Stimulated activated CD8-positive, alpha-beta memory T cell treated with anti-CD3 and anti-CD28 coated beads, Interleukin-4, amount 100 ng/mL, for 4 hours (primary cell): ENCODE measurements at places on chromosomes 2 and 18.

- no peak for DNase-seq
These were observed 12.6 kb downstream of the DTYMK start for GRCh38 chr2:241673797-241674725.

DNA sequence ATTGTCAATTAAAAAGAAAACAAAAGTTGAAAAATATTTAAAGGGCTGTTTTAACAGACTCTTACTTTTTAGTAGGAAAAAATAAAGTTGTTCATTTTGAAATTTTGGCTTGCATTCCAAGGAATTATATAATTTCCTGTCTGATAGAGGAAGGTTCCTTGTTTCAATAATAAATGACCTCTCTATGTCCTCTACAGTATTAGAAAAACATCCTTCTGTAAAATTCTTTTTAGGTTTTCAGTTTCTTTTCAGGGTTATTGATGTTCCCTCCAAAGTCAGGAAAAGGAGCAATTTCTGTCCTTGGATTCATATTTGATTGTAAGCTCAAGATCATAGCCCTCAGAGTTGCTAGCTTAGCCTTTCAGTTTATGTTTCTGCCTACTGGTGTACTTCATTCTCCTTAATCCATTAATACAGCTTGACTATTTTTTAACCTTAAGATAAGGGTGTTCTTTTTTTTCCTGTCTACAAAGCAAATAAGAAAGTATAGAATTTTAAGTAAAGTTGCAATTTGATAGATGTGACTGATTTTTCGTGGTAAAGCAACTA is 125.2 kb upstream of the COL3A1 start:
- no peak for DNase-seq

- DNase-seq: no peak
These were observed 106.8 kb downstream of the TSN start for GRCh38 chr2:121862286-121862685.

DNA sequence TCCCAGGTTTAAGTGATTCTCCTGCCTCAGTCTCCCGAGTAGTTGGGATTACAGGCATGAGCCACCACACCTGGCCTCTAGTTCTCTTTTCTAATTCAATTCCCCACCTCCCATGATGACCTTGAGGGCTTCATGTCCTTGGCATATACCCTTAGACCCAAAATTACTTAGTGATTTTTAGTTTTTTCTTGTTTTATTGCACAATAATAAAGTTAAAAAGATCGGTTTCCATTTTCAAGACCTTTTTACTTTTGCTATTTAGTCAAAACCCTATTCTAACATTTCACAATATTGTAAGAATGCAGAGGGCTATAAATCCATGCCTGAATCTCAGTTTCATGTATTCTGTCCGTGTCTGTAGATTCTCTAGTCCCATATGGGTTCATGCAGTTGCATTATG is 354.6 kb upstream of the FANCL start:
- DNase-seq: no peak
